ENCODE measurements at places on chromosomes 4 and X.

GRCh38 chrX:136735601-136736000 lies 45.1 kb downstream of the ARHGEF6 start:
- no peak for DNase-seq

DNA sequence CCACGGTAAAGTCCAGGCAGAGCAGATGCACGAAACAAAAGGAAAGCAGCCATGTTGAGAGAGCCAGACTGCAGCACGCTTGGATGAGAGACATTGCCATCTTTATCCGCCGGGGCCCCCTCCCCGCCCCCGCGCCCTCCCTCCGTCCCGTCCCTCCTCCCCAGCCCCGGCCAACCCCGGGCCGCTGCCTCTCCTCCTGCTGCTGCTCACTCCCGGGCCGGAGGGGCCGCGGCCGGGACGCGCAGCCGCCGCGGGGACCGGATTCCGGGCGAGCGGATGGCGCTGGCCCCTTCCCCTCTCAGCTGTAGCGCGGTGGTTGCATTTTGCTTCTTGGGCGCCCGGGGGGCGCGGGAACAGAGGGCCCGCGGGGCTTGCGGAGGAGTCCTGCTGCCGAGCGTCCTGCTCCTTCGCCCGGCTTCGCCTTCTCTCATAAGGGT lies 542 bp downstream of the RNF150 start:
- DNase-seq: peak; percentile 26

DNA sequence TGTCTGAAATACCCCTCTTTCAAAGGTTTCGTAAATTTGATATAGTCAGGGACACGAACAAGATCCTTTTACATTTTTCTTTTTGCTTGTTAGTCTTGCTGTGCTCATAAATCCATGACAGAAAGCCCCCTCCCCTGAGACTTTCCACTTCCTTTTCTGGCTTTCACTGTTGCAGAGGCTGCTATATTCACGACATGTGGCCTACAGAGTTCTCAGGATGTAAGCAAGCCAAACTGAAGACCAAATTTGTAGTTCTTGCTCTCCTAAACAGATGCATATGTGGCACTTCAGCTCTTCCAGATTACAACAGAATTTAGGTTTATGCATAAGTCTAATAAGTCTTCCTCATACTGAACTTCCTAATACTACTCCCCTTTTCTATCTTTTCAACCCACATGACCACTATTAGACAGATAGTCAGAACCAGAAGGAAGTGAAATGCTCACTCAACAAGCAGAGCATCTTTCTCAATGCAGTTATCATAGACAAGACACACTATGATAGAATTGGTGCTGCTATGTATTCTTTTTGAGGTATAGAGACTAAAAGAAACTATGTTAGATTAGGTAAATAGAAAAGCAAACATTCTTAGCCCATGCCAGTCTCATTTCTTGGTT lies 15.0 kb downstream of the BTK start:
- DNase-seq: peak; percentile 16

DNA sequence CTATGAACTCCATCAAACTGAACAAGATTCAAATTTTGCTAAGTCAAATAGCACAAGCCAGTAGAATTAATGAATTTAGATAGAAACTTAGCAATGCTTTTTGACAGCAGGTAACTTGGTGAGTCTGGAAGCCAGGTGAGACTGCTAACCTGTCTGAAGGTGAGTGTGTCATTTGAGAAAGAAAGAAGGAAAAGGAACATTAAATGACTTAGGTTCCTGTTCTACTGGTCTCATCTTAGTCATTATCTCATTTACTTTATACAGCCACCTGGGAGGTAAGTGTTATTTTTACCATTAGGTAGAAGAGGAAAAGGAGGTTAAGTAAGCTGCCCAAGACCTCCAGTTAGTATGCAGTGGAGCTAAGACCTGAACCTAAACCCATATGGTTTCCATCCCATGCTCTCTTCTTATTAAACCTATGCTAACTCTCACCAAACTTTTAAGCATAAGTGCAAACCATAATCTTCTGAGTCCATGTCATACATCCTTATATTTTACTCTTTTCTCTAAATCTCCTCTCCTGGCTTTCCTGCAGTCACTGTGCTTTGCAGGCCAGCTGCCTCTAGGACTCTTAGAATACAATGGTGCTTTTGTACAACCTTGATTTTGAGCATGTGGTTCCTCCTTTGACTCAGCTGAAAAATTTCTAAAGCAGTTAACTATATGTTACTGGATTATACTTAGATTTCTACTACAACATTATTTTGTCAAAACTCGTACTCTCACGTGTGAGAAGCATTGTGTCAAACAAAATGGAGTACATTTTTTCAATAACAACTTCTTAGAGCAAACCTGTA lies 68.5 kb downstream of the ATP10D start:
- DNase-seq: no peak

GRCh38 chr4:130714006-130714405 lies 1618.1 kb downstream of the C4orf33 start:
- no peak for DNase-seq

- no peak for DNase-seq
Measured at GRCh38 chr4:183830438-183830985, 74.6 kb upstream of the STOX2 start.

GRCh38 chr4:29578329-29578728 lies 1141.8 kb upstream of the PCDH7 start:
- DNase-seq: no peak

GRCh38 chrX:47560179-47560933 lies 649 bp upstream of the ARAF start:
- DNase-seq: no peak

DNA sequence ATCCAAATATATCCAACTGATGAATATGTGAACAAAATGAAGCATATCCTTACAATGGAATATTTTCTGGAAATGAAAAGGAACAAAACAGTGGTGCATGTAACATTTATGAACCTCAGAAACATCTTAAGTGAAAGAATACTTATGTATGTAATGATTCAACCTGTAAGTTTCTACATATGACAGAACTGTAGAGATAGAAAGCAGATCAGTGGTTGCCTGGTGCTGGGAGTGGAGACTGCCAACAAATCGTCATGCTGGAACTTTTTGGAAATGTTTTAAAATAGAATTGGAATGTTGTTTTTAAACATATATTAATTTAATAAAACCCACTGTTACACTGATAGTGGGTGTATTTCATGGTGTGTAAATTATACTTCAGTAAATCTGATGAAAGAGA lies 667.5 kb downstream of the RAPGEF2 start:
- no peak for DNase-seq

DNA sequence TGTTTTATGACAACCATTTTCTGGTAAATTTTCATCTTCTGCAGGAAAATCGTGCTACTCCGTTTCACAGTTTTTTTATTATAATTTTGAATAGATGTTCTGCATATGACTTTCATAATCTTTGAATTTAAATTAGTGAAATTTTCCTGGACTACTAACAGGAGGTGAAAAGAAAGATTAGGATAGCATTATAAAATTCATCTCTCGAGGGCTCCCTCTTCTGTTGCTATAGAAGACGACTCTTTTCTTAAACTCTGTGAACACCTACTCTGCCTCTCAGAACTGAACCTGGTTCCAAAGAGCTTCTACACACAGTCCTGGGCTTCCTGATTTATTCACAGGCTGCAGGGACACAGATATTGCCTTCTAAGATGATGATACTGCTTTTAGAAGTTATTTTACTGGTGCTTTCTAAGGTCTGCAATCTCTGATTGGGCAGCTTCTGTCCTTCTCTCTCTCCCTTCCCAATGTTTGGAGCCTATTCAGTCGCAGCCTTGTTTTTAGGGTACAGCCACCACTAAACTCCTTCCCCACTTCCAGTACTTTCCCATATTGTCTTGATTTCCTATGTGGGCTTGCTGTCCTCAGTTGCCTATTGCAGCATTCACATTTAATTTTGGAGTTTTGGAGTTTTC lies 10.1 kb upstream of the SAP30 start:
- DNase-seq: no peak

GRCh38 chr4:25813448-25814106 lies 49.2 kb downstream of the SEL1L3 start:
- DNase-seq: no peak

- no peak for DNase-seq
Measured at GRCh38 chrX:40087425-40088298, 10.1 kb downstream of the BCOR start.

DNA sequence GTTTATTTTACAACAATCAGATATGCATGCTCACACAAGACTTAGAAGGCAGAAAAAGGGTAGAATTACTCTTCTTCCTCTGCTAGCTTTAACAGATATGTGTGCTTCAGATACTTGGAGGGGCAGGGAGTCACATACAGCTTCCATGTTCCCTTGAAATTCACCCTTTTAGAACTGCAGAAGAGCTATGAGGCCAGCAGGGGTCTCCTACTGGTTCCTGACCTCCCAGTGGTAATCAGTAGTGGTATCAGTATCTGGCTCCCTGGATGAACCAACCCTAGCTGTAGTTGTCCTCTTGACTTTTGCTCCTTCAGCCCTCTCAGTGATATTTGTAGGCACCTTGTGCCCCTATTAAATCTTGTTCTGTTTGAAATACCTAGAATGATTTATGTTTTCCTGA lies 81.5 kb downstream of the RCHY1 start:
- DNase-seq: peak; percentile 8

- no peak for DNase-seq
Measured at GRCh38 chrX:9390121-9390520, 74.7 kb upstream of the TBL1X start.
